Right atrium auricular region (tissue), 2 donors: ENCODE measurements at places on chromosomes 6 and 20.

DNA sequence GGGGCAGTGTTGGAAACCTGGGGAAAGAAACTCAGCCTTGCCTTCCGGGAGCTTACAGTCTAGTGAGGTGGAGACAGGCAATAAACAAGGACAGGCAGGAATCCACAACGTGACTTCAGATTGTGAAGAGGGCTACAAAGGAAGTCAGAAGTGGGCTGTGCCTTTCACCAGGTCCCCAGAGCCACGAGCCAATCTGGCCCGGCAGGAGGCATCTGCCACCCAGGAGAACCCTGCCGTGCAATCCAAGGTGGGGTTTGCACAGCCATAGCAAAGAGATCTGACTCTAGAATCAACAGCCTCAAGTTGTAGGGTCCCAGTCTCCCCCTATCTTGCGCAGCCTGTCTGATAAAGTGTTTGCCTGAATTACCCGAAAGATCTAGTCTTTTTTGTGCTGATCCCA, 5.5 kb downstream of the SLC32A1 start:
- DNase-seq: no peak

DNA sequence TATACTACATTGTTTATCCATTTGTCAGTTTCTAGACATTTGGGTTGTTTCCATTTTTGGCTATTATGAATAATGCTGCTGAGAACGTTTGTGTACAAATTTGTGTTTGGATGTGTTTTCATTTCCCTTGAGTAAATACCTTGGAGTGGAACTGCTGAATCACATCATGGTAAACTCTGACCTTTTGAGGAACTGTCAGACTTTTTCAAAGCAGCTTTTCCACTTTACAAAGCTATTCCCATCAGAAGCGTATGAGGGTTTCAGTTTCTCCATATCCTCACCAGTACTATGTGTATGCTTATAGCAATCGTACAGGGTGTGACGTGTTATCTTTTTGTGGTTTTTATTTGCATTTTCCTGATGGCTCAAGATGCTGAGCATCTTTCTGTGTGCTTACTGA, 103.7 kb downstream of the MYO6 start:
- no peak for DNase-seq

- DNase-seq: no peak
Observed at GRCh38 chr6:66926060-66926459, 1219.0 kb upstream of the EYS start.

- no peak for DNase-seq
Observed at GRCh38 chr6:12203001-12203400, 87.2 kb upstream of the EDN1 start.

DNA sequence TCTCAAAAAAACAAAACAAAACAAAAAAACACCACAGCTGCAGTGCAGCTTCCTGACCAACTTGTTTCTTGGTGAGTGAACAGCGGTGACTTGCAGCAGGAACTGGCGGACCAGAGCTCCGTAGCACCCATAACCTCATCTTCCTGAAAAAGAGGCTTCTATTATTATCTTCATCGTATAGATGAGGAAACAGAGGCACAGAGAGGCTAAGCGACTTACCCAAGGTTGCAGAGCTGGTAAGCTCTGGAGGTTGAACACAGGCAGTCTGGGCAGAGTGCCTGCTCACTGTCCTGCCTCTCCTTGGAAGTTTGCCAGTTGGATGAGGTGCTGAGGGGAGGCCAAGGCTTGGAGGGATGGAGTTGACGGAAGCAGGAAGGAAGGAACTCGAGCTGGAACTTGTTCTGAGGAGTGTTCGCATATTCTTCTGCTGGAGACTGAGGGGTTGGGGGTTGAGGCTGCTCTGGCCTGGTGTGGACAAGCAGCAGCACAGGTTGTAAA, 47.9 kb upstream of the CCDC167 start:
- no peak for DNase-seq

GRCh38 chr6:105869835-105870440, 216.2 kb upstream of the PRDM1 start:
- DNase-seq: no peak

DNA sequence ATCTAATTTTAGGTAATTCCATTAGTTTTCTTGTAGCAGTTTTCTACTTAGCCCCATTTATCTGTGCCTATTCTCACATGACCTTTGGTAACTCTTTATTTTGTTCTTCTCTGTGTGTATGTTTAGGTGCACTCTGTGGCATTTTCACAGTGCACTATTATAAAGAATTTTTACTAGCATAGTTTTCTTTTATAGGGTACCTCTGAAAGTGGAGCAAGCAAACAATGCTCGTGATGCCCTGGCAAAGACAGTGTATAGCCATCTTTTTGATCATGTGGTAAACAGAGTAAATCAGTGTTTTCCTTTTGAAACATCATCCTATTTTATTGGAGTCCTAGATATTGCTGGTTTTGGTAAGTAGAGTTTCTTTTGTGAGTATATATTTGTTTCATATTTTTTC, 107.9 kb downstream of the MYO6 start:
- no peak for DNase-seq

- peak; percentile 69 for DNase-seq
Observed at GRCh38 chr6:28161410-28162079, 19.9 kb downstream of the ZKSCAN8 start.

DNA sequence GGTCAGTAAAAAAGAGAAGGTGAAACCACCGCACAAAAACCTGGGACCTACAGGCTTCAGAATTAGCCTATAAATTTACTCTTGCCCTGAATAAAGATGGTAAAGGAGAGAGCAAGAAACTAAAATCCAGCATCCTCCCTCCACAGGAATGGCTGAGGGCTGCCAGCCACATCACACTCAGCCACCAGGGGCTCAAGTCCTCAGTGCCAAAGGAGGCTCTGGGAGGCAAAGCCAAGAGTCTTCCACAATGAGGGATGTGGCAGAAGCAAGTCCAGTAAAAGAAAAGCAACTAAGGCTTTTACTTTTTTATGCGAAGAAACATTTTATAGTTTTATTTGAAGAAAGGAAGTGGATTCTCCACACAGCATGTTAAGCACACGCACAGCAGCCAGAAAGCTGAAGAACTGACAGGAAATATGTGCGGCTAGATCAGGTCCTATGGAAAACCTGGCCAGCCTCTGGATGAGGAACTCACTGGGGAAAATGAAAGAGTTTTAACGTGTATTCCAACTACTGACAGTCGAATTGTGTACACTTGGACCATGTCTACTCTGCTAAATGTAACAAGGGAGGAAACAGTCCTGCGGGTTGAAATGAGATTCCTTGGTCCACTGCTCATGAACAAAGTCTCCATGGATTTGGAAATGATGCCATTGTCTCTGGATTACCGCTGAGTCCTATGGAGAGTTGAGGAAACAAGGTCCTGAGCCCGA, 219.4 kb upstream of the SSTR4 start:
- no peak for DNase-seq

DNA sequence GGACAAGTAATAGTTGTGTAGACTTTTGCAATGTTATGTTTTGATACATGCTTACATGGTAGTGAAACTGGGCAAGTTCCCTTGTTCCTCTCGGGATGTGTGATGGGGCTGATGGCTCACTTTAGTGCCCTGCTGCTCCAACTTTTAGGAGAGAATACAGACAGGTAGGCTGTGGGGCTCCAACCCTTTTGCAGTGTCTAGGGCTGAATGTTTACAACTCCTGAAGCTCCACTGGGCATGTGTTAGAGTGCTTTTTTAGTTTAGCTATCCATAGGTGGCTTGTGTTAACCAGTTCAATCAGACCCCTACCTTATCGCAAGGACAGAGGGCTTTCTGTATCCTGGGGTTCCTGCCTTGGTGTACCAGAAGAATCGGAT, 33.8 kb downstream of the SERPINB6 start:
- DNase-seq: peak; percentile 7

GRCh38 chr6:24848461-24848860, 49.7 kb upstream of the ARMH2 start:
- no peak for DNase-seq

- DNase-seq: no peak
Observed at GRCh38 chr20:48066246-48066645, 281.0 kb upstream of the SULF2 start.

DNA sequence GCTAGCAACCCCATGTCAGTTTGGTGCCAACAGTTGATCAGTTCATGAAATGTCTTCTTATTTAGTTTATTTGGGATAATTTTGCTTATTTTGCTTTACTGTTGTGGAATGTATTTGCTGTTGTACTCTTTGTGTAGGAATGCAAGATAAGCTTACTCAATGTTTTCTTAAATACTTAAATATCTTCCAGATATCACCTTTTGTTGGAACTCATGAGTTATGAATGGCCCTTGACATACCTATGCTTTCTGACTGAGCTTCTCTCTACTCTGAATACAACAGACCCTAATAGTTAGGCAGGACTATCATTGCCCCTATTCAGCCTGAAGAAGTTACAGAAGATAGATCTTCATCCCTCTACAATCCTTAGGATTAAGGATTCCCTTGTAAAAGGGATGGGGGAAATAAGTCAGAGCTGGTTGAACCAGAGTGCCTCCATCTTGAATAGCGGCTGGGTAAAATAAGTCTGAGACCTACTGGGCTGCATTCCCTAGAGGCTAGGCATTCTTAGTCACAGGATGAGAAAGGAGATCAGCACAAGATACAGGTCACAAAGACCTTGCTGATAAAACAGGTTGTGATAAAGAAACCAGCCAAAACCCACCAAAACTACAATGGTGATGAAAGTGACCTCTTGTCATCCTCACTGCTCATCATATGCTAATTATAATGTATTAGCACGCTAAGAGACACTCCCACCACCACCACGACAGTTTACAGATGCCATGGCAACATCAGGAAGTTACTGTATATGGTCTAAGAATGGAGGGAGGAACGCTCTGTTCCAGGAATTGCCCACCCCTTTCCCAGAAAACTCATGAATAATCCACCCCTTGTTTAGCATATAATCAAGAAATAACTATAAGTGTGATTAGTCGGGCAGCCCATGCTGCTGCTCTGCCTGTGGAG, 196.9 kb downstream of the AKAP7 start:
- DNase-seq: no peak

DNA sequence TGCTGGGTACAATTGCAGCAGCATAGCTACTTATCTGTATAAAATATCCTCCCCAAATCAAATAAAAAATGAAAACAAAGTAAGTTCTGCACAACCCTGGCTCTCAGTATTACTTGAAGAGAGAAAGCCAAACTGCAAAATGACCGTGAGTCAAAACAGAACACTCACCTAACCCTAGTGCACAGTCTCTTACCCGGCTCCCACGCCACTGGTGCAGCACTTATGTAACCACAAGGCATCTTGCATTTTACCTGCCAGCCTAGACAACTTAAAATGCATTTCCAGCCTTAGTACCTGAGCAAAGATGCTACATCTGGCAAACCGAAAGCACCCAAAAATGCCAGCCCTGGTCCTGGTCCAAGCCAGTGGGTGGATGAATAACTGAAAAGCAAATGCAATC, 12.4 kb upstream of the SIRPB1 start:
- no peak for DNase-seq

GRCh38 chr20:60090631-60091030, 132.4 kb downstream of the CDH26 start:
- no peak for DNase-seq

DNA sequence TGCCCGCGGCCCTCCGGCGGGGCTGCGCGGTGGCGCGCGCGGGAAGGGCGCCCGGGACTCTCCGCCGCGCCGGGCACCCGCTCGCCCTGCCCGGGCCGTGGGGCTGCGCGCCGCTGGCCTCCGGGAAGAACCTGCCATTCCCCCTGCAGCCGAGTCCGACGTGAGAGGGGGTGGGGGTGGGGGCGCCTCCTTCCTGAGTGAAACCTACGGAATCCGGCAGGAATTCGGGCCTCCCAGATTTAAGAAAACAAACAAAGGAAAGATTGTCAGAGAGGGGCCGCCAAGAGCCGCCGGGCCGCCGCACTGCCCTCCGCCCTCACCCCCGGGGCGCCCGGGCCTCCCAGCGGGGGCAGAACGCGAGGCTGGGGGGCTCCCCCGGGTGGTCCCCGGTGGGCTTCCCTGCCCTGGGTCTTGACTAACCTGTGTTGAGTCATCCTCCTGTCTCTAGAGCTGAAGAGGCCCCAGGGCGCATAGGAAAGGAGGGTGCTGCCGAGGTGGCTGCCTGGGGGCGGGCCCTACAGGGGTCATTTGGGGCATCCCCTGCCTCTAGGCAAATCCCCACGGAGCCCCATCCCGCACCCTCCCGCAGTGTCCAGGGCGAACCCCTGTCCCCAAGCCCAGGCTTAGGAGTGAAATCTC, 42.2 kb upstream of the FOXP4 start:
- no peak for DNase-seq

DNA sequence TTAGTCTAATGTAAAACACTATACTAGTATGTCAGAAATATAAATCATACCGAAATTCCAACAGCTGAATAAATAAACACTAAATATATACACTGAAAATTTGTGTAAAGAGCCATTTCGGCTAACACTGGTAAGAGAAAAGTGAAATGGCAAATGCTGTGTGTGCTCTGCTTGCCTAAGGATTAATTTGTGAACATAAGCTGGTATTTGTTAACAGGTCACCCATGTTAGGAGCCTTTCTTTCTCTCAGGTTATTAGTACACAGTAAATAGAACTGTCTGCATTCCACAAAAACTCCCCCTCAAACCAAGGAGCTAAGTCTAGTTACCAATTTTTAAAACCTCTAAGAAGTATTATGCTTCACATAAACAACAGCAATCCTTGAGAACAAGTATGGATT, 27.0 kb downstream of the ELOVL5 start:
- no peak for DNase-seq

- no peak for DNase-seq
Observed at GRCh38 chr6:150761771-150762170, 103.7 kb upstream of the MTHFD1L start.

DNA sequence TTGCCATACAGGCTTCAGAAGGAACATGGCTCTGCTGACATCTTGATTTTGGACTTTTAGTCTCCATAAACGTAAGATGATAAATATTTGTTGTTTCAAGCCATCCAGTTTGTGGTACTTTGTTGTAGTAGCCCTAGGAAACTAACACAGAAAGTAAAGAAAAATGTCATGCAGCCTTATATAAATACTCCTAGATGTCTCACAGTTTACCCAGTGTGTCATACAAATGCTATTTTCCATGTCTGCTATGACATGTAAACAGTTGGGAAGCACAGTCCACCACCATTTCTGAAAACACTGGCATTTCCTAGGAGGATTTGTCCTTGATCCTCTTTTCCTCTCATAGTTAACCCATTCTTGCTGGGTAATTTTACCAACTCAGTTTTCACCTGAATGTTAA, 30.6 kb upstream of the ME1 start:
- DNase-seq: no peak

DNA sequence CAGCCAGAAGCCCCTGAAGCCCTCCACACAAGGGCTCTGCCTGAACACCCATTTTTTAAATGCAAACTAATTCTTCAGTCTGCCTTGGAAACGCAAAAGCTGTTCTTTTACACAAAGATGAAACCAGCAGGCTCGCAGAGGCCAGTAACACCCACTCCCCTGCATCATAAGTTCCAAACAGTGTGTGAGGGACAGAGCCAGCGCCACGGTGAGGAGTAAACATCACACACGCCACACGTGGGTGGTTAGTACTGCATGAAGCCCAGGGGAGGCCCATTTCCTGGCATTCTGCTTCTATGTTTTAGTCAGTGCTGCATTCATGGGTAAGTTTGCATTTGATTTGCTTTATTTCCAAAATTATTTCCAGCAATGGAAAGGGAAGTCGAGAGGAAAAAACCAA, 217.7 kb upstream of the RIN2 start:
- no peak for DNase-seq

GRCh38 chr6:158850807-158851115, 31.6 kb upstream of the EZR start:
- DNase-seq: no peak

- no peak for DNase-seq
Observed at GRCh38 chr6:112683926-112684325, 336.8 kb downstream of the RFPL4B start.
